ENCODE measurements at places on chromosomes 3 and 15.
A peak's percentile ranks its signal among the peaks of the same experiment; 100 is the strongest.

- DNase-seq = no peak
These were observed 12.5 kb downstream of the ARNT2 start for GRCh38 chr15:80416702-80417101.

- no peak for DNase-seq
These were observed 182.7 kb downstream of the MEX3B start for GRCh38 chr15:81863162-81863561.

- DNase-seq = no peak
These were observed 84.0 kb downstream of the CGNL1 start for GRCh38 chr15:57460208-57460816.

- DNase-seq = peak; percentile 81
These were observed 925 bp upstream of the PSTPIP1 start for GRCh38 chr15:76994001-76994400.

DNA sequence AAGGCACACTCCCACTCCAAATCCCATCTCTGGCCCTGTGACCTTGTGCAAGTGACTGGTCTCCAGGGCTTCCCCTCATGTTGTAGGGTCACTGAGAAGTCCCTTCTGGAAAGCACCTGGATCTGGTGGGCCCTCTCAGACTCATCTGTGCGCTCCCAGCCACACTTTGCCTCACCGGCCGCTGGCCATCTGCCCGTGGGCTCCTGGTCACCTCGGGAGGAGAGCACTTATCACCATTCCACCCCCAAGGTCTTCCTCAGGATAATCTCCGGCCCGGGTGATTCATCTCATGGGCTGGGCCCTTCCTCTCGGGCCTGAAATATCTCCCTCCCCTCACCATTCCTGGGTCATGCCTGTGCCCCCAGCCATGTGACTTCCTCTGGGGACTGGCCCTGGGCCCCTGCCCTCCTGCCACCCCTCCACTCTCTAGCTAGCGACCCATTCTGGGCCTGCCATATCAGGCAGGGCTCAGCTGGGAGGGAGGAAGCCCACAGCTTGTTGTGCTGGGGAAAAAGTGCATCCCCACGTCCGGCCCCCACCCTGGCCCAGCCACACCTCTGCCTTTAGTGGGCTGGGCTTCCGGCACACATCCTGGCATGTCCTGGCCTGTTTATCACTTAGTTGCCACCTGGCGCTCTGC lies 10.6 kb upstream of the WNT7A start:
- DNase-seq = peak; percentile 46

DNA sequence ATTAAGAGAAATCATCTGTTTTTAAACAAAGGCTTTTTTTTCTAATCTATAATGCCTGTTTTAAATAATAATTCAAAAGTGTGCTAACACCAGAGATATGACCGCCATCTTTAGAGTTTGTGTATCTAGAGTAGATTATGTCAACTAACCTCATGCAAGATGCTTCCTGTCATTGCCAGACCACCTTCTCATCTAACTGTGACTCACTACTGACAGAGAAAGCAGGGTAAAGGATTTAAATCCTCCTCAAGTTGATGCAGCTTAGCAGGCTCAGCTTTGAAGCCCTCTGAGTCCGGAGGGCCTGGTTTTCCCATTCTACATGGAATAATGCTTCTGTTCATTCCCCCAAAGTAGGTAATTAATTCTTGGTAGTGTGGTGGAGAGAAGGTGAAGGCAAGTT lies 108.5 kb downstream of the ECT2 start:
- no peak for DNase-seq

GRCh38 chr3:88767746-88768145 lies 339.7 kb upstream of the EPHA3 start:
- no peak for DNase-seq

- peak; percentile 13 for DNase-seq
These were observed 87.8 kb downstream of the C3orf85 start for GRCh38 chr3:109224333-109224732.

GRCh38 chr3:139307072-139307491 lies 36.7 kb upstream of the MRPS22 start:
- no peak for DNase-seq

GRCh38 chr3:127049393-127049792 lies 66.5 kb downstream of the PLXNA1 start:
- no peak for DNase-seq

DNA sequence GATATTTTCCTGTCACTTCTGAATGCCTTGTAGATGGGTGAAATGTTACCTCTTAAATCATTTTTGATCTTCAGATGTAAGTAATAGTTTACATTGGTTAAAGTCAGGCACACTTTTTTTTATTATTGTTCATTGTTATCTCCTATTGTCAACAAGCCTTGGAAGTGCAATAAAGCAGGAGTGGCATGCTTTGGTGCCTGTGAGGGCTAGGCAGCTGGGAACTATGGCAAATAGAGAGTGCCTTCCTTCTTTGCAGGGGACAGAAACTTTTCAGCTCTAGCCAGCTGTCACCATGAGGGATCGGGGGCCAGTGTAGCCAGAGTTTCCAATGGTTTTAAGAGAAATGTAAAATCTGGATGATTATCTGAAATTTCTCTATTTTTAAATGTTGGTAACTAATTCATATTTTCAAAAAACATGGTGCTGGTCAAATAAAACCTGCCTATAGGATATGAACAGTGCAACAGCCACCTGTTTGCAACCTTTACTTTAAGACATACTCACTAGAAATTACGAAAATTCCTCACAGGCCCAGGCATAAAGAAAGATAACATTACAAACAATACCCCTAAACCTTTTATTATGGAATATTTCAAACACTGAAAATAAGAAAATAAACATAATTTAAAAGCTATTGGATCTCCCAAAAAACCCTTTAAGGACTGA lies 9.1 kb upstream of the SELENOK start:
- no peak for DNase-seq

DNA sequence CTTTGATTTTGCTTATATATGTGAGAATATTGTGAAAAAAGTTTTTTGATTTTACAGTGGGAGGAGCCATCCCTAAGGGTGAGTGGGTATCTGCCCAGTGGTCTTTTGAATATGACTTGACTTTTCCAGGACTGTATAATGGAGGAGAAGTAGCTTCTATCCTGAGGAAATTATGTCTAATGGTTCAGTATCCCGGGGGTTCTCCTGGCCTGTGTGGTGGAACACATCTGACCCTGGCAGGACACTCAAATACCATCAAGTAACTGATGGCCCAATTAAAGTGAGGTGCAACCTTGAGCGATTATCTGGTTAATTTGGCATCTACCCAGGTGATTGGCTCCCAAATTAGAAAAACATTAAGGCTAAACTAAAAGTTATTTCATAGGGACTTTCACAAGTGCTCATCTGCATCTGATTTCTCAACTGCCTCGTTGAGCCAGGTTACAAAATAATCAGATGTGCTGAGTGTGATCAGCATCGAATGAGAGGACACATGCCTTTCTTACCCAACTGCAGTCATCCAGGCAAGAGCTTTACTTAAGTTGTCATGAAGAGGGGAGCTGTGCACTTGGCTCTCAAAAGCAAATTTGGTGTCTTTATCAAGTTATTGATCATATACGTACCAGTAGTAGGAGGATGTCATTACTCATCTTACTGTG lies 201.4 kb downstream of the IL5RA start:
- DNase-seq = no peak

- no peak for DNase-seq
These were observed 17.0 kb downstream of the LRCH3 start for GRCh38 chr3:197807969-197808587.

DNA sequence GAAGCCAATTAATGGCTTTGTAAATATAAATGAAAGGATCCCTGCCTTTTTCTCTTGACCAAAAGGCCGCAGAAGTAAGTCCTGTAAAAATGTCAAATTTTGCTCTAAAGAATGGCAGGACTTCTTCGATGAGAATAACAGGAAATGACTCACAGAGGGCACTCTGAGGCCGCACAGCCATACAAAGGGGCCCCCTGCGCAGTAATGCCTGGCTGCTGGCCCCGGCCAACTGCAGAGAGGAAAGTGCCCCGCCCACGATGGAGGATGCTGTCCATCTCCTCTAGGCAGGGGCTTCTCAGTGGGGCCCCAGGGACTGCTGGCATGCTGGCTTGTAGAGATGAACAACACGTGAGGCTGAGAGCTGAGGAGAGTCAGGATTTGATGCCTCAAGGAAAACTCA lies 18.1 kb upstream of the SCN10A start:
- peak; percentile 56 for DNase-seq

DNA sequence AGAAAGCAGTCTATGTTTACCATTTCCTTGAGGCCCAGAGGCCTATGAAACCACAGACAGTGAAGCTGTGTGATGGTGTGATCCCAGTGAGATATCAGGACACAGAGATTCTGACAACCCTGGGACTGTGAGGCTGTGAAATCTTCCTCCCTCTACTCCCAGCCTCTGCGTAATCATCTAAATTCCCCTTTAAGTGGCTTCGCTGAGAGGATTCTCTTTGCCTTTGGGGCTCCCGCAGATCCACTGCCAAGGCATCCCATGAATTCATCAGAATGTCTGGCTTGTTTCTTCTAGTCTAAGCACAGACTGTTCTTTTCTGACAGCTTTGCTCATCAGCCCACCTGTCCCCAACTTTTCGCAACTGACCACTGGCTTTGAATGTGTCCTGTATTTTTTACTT lies 901.2 kb upstream of the NR2F2 start:
- DNase-seq = no peak

GRCh38 chr3:136547293-136547692 lies 204.9 kb downstream of the STAG1 start:
- no peak for DNase-seq

DNA sequence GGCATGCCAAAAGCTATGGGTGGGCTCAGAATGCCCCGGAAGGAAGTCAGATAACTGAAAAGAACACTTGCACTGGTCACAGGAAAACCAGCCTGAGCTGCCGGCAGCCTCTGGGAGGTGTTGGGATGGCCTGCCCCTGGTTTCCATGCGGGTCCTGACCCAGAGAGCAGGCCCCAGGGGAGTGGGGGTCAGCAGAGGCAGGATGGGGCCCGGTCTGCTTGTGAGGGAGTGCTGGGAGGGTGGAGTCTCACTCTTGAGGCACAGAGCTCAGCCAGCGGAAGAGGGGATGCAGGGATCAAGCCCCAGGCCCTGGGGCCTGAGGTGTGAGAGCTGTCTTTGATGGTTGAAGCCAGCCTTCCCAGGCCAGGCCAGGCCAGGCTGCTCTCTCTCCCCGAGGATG lies 2.4 kb upstream of the RPUSD3 start:
- DNase-seq = no peak

DNA sequence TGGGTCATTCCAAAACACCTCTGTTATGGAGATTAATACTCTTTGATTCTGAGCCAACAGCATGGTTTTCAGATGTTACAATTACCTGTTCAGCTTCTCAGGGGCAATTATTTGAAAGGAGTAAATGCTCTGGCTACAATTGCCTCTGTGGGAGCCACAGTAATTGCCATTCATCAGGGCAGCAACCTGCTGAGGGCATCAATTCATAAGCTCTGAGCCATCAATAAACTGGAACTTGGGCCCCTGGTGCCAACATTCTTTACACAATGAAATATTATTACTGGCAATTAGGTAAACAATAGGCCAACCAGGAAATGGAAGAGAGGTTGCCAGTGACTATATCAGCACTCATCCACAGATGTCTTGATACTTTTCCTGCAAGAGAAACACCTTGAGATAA lies 660.8 kb downstream of the MECOM start:
- DNase-seq = no peak

DNA sequence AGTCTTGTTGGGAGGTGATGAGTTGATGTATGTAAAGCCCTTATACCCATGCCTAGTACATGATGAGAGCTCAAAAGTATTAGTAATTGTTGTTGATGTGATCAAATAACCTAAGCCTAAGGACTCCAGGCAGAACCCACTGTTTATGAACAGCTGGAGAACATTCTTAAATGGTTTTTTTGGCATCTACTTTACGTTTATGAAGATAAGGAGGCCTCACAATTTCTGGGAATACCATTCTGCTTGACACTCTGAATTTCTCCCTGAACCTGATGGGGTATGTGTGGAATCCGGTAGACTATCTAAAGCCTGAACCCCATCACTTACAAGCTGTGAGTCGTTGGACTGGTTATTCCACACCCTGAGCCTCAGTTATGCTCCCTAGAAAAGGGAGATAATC lies 244.6 kb upstream of the WNT5A start:
- no peak for DNase-seq

DNA sequence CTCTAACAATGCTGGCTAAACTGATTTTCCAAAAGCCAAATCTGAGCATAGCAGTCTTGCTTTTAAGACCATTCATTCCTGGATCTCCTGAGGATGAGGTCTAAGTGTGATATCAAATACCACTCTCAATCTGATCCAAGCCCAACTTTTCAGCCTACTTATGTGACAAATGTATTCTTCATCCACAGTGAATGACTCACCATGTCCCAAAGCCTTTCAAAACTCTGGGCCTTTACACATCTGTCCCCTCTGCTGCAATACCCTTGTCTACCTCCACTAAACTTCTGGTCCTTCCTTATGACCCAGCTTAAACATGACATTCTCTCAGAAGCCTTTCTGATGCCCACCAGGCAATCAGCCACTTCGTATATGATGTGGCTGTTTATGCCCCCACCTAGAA lies 4.6 kb downstream of the ANAPC13 start:
- no peak for DNase-seq

GRCh38 chr3:162391301-162391700 lies 894.7 kb downstream of the OTOL1 start:
- DNase-seq = no peak

- no peak for DNase-seq
These were observed 13.1 kb downstream of the FAM107A start for GRCh38 chr3:58564054-58564453.

GRCh38 chr3:117063930-117064329 lies 354.4 kb downstream of the TUSC7 start:
- no peak for DNase-seq

DNA sequence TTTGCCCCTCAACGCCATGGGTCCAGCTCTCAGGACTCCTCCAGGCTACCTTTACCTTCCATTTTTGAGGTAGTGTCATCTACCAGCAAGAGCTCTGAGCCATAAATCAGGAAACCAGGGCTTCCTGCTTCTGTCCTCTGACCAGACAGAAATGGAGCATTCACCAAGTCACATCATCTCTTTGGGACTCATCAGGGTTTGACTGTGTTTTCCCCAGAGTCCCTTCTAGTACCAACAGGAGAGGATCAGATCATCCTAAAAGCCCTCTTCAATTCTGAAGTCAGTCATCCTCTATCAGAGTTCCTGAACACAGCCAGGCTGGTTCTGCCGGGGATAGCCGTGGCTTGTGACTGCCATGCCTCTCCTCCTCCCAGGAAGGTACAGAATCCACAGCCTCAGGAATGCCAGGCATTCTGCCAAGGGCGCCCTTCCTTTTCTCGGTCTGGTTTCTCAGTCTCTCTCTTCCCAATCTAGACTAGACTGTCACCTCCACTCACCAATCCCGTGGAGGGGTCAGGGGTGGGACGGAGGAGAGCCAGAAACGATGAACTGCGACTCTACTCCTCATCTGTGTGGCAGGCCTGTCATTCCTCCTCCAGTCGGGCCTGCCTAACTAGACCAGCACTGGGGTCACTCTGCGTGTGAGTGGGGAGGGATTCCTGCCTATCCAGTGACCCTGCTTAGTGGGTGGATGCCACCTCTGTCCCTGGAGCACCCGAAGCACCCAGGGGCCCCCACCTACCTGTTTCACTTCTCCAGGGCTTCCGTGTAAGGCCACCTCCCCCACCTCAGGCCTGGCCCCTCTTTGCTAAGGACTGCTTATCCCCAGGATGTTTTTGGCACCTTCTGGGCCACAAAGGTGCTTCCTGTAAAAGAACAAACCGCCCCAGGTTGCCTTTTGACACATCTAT lies 30.9 kb downstream of the CCNL1 start:
- peak; percentile 49 for DNase-seq

- no peak for DNase-seq
These were observed 66.7 kb upstream of the CORO2B start for GRCh38 chr15:68512052-68512451.

- DNase-seq = no peak
These were observed 25.6 kb downstream of the SLC7A14 start for GRCh38 chr3:170560296-170560695.

- no peak for DNase-seq
These were observed at the start of gene CSTA for GRCh38 chr3:122324871-122325323. Gene CSTA, plus strand, starts transcription at chr3:122325248. Its CDS starts 45 bp downstream, at chr3:122325293.
